ENCODE measurements at places on chromosomes 7 and 10.
A peak's percentile ranks its signal among the peaks of the same experiment; 100 is the strongest.

- DNase-seq = no peak
Observed at GRCh38 chr10:101136007-101136707, 5.1 kb downstream of the TLX1 start.

GRCh38 chr10:97463363-97464132, 17.6 kb downstream of the ZDHHC16 start:
- peak; percentile 49 for DNase-seq

DNA sequence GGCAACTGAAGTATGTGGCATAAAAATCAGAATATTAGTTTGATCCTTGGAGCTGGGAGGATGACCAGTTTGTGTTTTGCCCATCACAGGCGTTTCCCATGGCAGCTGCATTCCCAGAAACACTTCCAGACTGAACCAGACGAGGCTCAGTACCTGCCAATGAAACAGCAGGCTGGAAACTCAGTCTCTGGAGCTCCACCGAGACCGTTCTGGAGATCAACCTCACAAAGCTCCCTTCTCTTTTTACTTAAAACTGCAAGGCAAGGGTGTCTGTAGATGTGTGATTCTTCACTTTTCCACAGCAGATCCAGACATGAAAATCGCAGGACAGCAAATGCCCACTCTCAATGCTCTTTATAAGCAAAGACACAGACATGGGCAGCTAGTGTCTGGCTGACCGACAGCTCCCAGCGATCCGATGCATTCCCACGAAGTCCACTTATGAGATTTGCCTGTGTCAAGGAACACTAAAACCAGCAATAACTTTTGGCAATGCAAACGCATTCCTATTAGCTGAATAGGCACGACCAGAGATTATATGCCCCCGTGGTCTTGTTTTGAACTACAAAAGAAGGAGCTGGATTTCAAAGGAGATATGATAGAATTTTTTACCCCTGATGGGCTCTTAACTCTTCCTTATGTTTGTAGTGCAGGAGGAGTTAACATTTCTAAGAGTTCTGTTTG, 72.6 kb downstream of the ADAM12 start:
- DNase-seq = peak; percentile 83

GRCh38 chr7:100867040-100867775, at the start of gene TRIP6:
TSS of gene TRIP6 (plus strand) at chr7:100867387. CDS start at chr7:100867498, 111 bp downstream.
- peak; percentile 96 for DNase-seq

GRCh38 chr7:111639934-111640333, 77.6 kb upstream of the IMMP2L start:
- DNase-seq = peak; percentile 24

DNA sequence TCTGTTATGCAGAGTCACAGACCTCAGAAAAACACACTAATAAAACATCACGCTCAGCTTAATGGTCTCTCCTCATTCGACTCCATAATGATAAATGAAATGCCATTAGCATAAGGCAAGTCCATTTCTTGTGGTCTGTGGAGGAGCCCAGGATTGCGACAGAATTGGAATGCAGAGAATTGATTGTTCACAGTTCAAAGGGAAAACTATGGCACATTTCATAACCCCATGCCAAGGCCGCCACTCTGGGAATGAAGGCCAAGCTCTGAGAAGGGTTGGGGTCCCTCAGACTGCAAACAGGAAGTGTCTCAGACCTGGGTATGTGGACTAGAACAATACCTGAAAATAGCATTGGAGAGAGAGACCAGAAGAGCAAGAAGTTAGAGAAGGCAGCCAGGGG, 398.9 kb downstream of the ADRA2A start:
- peak; percentile 9 for DNase-seq

DNA sequence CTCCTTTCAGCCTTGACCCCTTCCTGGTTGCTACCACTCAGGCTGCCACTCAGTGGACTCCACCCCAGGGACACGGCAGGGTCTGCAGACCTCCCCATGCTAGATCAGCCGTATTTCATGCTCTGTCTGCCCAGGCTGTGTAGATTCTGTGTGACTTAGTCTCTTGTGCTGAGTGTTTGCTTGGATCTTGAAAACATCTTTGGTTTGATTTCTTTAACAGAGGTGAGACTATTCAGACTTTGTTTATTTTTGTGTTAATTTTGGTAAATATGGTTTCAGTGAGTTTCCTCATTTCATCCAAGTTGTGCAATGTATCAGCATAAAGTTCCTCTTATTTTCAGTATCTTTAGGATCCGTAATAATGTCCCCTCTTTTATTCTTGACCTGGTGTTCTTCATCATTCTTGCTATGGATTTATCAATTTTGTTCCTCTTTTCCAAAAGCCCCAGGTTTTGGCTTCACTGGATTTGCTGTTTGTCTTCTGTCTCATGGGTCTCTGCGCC, 21.2 kb upstream of the PWWP2B start:
- no peak for DNase-seq

- DNase-seq = no peak
Observed at GRCh38 chr10:119177708-119178371, 772 bp downstream of the PRDX3 start.

GRCh38 chr10:32210306-32211045, 136.5 kb downstream of the EPC1 start:
- peak; percentile 65 for DNase-seq

DNA sequence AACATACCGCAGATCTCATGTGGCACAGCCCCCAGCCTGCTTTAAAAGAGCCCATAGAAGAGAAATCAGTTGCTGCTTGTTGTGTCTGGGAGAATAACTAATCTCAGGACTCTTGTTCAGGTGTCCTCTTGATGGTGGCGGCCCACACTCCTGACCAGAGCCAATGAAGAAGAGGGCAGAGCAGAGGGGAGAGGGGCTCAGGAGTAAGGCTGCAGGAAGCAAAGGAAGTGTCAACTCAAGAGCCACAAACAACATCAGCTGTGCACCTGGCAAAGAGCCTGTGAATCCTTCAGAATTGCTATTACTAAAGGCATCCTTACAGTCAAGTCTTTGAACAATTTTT, 59.8 kb upstream of the PTN start:
- DNase-seq = no peak

GRCh38 chr10:88389456-88389855, 193.7 kb downstream of the RNLS start:
- peak; percentile 55 for DNase-seq

- DNase-seq = no peak
Observed at GRCh38 chr10:100776671-100777070, 31.3 kb downstream of the PAX2 start.

Data from EL (cell line).